Right renal pelvis (tissue), 4 donors: ENCODE measurements at places on chromosomes 4 and X.

- no peak for DNase-seq
Measured at GRCh38 chr4:3452376-3452775, 10.6 kb downstream of the HGFAC start.

DNA sequence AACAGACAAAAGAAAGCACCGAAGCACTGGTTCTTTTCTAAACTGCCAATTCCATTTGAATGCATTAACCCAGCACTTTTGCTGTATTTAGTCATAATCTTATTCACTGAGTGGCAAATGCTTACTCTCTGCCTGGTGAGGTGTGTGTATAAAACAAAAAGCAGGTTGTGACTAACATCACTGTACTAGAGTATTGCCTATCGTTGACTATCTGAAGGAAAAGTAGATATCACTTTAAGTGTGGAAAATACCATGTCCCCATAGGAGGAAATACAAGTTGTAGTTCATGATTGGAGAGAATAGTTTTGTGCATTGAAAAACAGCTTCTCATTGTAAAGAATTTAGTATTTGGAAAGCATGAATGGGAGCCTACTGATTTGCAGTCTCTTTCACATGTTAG, 2.7 kb downstream of the PDLIM5 start:
- no peak for DNase-seq

GRCh38 chr4:137707626-137708025, 175.3 kb upstream of the PCDH18 start:
- DNase-seq: no peak

DNA sequence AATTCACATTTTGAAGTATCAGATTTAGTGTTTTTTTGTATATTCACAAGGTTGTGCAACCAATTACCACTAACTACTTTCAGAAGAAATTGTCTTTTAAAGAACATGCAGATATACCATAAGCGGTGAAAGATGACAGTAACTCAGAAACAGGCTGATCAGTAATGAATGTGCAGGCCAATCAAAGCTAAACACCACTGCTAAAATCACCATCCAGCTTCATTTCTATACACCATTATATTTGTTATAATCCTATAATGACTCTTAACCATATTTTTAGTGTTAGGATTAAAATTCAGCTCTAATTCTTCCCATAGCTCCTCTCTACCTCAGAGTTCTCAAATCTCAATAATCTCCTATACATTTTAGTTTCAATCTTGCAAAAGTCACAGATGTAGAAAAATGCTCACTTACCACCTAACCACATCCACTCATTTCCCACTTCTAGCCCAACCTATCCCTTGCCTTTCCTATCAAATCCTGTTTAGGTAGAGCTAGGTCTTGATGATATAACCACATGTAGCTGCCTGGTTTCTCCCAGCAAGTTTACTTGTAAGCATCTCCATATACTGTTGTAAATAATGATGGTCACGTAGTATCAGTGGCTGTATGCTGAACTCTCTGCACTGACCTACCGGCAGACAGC, 16.6 kb downstream of the COQ2 start:
- DNase-seq: no peak
